ENCODE measurements at places on chromosomes 4 and X.
A peak's percentile ranks its signal among the peaks of the same experiment; 100 is the strongest.

- no peak for DNase-seq
These were observed 75.4 kb downstream of the ZAR1 start for GRCh38 chr4:48565362-48566033.

DNA sequence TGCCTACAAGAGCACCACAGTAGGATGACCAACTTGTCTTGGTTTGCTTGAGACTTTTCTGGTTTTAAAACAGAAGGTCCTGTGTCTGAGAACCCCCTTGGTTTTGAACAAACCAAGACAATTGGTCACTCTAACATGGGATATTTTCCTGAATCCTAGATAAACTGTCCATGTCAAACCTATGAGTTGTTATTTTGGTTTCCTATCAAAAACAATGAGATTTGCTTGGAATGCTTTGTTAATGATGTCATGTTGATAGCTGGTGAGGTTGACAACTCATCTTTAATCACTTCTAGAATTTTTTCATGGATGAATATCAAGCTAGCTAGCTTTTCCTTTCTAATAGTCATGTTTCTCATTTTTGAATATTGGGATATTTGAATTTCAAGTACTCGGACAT is 518.3 kb upstream of the ARX start:
- DNase-seq: no peak

DNA sequence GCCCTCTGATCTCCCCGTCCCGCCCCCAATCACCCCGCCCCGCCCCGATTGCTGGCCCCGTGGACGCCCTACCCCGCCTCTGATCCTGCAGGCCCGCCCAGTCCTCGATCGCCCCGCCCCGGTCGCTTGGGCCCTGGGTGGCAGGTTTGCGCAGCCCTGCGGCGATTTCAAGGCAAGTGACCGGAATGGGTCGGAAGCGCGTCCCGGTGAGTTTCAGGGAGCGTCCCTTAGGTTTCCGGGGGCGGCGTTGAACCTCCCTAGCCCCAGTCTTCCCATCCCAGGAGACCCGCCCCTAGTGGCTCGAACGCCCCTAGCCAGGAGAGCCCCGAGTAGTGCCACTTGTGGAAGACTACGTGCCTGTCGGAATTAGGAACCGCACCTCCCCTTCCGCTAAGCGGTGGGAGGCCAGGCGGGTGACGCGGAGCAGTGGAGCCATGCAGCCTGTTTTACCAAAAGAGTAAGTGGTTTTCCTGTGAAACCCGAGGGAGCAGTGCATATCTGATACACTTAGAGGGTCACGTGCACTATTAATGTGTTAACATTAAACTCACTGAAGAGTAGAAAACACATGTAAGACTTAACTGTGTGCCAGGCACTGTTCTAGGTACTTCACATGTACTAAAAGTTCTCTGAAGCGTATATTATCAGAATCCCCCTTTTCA is 354 bp upstream of the TEC start:
- DNase-seq: peak; percentile 76

DNA sequence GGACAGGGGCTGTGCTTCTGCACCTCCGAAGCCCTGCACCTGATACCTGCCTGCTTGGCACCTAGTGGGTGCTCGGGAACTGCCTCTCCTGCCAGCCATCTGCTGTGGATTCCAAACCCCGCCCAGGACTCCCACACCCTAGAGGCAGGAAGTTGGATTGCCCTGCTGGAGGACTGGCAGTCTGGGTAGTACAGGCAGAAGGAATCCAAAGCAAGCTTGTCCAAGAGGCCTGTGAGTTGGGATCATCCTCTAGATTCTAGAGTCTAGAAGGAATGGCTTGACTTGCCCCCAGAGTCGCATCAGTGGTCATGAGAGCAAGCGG is 64.6 kb upstream of the MTM1 start:
- no peak for DNase-seq

- no peak for DNase-seq
These were observed 103.0 kb downstream of the TENM3 start for GRCh38 chr4:182346250-182346649.

GRCh38 chr4:142566777-142567176 is 279.3 kb downstream of the INPP4B start:
- DNase-seq: no peak

GRCh38 chr4:95204873-95205272 is 343.9 kb downstream of the UNC5C start:
- DNase-seq: no peak

- no peak for DNase-seq
These were observed 195.6 kb downstream of the RAPGEF2 start for GRCh38 chr4:159298502-159298901.

- no peak for DNase-seq
These were observed 629.4 kb upstream of the FRG1 start for GRCh38 chr4:189311251-189311650.
